ENCODE measurements at places on chromosomes 3 and 15.
A peak's percentile ranks its signal among the peaks of the same experiment; 100 is the strongest.

GRCh38 chr3:15653321-15653720 lies 51.8 kb downstream of the BTD start:
- no peak for DNase-seq

GRCh38 chr3:64247991-64248646 lies 22.9 kb upstream of the PRICKLE2 start:
- DNase-seq: no peak

- DNase-seq: no peak
These were observed 254.7 kb upstream of the PROK2 start for GRCh38 chr3:72039677-72040076.

DNA sequence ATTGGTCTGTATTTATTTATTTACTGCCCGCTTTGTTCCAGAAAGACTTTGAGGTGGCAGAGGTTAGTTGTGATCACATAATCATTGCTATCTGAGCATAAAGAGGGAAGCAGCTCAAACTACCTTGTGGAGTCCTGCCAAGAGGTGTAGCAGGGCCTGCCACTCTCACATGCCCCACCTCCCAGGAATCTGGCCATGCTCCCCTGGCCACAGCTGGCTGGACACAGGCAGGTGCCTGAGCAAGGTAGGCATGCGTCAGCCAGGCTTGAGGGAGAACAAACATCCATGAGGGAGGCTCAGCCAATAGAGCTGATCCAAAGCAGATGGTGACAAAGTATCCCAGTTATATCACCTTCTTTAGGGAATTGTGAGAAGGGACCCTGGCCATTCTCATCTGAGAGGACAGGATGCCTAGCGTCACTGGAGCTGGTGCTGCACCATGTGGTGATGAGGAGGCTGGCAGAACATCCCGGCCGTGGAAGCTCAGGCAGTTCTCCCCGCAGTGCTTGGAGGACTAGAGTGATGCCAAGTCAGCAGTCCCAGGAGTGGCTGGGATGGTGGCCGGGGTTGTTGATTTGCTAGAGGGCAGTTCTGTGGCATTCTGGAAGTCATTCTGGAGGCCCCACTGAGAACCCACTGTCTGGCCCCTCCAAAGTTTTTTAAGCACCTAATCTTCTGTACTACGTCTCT lies 6.8 kb upstream of the POLG start:
- DNase-seq: no peak

- DNase-seq: no peak
These were observed 27.9 kb upstream of the SLC41A3 start for GRCh38 chr3:126111566-126112475.

DNA sequence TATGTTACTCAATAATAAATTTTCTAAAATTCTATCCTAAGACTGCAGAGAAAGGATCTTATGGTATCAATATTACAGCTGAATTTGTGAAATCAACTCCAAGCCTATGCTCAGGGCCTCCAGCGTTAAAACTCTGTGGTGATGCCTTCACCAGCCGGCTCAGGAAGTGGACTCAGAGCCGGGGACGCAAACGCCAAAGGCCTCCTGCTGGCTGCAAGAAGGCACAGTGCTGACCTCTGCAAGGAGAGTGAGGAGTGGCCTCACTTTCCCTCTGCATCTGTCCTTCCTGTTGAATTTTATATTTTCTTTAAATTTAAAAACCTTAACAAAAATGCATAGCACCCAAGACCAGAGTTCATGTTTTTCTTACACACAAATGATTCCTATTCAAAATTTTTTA lies 48.5 kb downstream of the HERC2 start:
- DNase-seq: no peak

- no peak for DNase-seq
These were observed 131.1 kb downstream of the NUP210 start for GRCh38 chr3:13288732-13289718.

DNA sequence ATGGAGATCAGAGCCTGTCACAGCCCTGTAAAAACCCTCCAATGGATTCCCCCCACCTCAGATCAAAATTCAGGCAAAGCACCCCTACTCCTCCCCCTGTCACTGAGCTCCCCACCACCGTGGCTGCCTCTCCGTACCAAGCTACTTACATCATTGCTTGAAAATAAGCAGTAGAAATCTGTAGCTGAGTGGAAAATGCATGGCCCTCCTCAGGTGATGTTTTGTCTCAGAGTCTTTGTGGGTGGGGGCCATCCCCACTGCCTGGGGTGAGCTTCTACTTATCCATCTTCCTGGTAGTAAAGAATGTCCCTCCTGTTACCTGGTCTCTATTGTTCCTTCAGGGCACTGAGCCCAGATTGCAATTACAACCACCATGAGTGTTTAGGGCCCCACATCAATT lies 34.5 kb downstream of the SLCO2A1 start:
- no peak for DNase-seq

DNA sequence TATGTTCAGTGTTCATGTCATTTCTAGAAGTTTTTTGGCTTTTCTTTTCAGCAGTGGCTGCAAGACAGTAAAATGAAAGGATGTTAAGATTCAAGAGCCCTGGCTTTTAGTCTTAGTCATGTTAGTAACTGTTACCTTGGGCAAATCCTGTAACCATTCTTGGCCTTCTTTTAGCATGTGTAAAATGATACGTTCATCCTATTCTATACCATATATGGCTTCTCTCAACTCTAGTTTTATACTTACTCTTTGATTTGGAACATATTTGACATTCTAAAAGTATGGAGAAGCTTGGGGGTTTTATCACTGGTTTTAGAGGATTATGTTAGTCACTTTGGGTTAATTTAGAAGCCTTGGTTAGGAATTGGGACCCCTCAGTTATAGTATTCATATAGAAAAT lies 20.1 kb downstream of the GTF2E1 start:
- no peak for DNase-seq

DNA sequence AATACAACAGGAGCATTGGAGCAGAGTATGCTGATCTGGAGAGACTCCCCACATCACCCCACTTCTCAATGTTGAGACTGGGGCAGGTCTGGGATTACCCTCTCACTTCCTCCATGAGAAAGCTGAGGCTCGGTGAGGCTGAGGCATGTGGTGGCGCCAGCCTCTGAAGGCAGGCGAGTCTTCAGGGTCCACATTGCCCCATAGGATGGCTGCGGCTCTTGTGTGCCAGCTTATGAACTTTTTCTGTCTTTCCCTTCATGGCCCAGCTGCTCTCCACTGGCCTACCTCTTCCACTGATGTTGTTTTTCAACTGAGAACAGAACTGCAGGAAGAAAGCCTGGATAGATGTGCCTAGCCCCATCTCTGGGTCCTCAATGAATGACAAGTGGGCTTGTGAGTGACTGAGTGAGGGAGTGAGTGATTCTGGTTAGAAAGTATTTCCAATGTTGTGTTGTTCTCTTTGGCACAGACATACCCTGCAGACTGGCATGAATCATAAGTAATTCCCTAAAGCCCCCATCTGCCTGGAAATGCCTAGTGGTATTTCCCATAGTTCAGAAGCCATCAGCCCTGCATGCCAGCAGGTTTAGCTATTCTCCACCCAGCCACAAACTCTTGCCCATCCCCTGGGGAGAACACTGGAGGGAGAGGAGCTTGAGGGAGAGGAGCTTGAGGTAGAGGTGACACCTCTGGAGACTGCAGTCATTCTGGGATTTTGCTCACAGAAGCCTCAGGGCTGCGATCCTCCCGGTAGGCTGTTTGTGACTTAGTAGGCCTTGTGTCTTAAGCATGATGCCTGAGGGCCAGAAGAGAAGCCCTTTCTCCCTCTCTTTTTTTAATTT lies 56.9 kb downstream of the AMOTL2 start:
- DNase-seq: no peak

GRCh38 chr3:38036906-38037305 lies 2.1 kb upstream of the DLEC1 start:
- DNase-seq: no peak

- no peak for DNase-seq
These were observed 65.4 kb downstream of the FBN1 start for GRCh38 chr15:48579945-48580671.

DNA sequence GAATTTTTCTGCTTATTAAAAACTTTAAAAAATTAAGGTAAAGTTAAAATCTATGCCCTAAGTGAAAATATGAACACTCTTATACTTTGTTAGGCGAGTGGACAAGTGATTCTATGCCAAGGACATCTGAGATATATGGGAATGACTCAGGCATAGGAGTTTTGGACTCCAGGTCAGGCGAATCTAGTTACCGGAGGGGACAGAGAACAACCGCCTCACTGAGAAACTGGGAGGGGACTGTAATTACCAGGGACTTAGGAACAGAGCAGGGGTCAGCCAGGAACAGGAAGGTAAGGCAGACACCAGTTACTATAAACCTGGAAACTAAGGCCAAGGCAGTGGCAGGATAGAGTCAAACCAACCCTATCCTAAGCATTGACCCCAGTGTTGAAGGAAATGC lies 16.8 kb upstream of the ATP1B3 start:
- DNase-seq: no peak

- DNase-seq: no peak
These were observed 313.6 kb upstream of the ATP11B start for GRCh38 chr3:182479419-182480336.

- no peak for DNase-seq
These were observed 14.6 kb downstream of the HDAC11 start for GRCh38 chr3:13494463-13495350.

- no peak for DNase-seq
These were observed 71.5 kb downstream of the PLCH1 start for GRCh38 chr3:155673421-155673820.

DNA sequence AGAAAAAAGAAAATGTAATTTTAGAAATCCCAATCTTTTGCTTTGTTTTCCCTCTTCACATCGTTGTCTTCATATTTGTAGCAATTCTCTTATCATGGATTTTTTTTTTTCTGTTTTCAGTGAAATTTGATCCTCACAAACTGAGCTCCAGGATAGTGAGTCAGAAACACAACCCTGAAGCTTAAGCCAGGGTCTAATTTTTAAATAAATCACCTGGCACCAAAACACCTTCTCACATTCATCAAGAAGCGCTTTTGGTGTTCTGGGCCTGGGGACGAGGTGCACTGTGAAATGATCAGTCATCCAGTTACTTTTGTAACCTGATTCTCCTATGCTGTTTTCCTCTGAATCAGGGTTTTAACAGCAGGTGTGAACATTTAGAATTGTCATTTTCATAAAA lies 87.7 kb downstream of the REC114 start:
- no peak for DNase-seq

DNA sequence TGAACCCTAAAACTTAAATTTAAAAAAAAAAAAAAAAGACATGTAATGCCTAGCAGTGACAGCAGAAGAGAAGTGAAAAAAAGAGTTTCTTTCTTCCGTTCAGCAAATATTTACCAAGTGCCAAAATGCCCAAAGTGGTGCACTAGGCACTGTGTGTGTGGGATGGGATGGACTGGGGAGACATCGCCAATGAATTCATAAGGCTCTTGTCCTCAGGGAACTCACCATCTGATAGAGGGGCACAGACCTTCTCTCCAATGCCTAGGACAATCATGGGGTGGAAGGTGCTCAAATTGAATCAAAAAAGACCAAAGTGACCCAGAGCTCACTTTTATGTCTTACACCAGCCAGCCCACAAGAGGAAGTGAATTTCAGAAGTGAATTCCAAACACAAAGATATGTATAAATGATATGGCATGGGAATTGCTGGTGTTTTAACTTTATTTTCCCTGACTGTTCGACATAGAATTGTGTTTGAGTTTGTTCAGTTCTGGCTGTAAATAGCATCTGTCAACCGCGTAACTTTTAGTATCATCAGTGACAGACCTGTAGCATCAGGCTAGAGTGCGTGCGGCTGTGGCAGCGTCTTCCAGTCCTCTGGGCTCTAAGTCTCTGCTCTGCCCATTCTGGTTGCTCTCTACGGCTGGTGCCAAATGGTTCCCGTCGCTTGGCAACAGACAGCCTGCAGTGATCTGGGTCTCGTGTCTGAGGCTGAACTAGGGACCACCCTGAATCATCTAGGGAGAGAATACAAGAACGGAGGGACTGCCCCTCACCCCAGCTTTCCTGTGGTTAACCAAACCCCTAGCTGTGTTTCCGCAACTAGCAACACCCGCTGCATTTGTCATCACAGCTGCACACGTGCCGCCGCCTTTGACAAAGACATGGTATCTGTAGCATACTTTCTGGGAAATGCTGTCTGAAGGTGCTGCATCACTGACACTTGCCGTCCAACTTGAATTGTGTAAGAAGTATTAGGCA lies 154.0 kb upstream of the THBS1 start:
- peak; percentile 70 for DNase-seq

DNA sequence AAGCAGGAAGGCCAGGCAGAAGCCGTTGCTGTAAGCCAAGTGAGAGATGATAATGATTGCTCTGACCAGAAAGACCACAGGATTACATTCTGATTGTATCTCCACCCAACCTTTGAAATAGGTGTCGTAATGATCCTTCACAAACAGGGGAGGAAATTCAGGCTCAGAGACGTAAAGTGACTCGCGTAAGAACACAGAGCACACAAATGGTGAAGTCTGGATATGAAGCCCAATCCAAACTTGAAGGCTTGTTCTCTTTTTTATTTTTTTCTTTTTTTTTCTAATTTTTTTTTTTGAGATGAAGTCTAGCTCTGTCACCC lies 25.3 kb upstream of the PIAS1 start:
- no peak for DNase-seq

- DNase-seq: no peak
These were observed 111.2 kb downstream of the LSM3 start for GRCh38 chr3:14289590-14290461.

DNA sequence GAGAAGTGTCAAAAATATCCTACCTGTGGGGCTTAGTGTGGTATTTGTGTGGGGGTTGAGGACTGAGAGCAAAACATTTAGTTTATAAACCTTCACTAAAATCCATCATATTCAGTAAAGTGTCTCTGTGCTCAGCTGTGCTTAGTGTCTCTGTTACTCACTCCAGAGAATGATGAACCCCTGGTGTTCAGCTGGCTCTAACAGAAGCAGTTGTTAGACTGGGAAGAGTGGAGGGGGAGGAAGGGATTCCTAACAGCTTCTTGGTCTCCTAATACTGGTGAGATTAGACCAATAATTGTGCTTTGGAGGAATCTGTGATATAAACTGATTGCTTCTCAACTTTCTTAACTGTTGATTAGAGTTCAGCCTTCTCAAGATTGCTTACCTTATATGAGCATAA lies 1123.5 kb downstream of the ROBO2 start:
- DNase-seq: no peak

- DNase-seq: no peak
These were observed 93.6 kb upstream of the COL8A1 start for GRCh38 chr3:99544786-99545281.

- DNase-seq: no peak
These were observed 137.2 kb downstream of the IMPG2 start for GRCh38 chr3:101183151-101183550.

DNA sequence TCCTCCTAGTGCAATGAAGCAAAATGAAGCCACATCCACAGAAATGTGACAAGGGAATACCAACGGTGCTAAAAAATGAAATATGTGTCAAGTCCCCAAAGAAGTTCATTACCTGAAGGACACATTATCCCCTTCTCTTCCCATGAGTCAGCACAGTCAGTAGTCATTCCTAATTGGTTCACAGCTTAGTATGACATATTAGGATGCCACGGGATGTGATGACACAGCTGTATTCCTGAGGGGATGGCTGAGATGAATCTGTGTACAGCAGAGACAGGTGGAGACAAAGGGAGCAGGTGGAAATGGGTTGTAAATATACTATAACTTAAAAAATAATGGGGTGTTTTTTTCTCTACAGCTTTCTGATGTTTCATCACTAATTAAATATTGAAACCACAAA lies 273.4 kb downstream of the ARRDC4 start:
- no peak for DNase-seq

GRCh38 chr15:42387603-42388002 lies 28.3 kb downstream of the CAPN3 start:
- no peak for DNase-seq

- DNase-seq: no peak
These were observed 66.3 kb upstream of the POLG start for GRCh38 chr15:89400782-89401545.

GRCh38 chr15:65399001-65399706 lies 21.4 kb upstream of the IGDCC3 start:
- DNase-seq: no peak
